ENCODE measurements at places on chromosomes 6 and 20. TPM values are rescaled to one million over a fixed set of nuclear protein-coding genes. Genes with fewer than 3 reads are reported as not detected.

- no peak for DNase-seq
- no peak overlapping the region for H3K27ac ChIP-seq
- H3K27me3 ChIP-seq = no peaks in the 10 kb centered on the region
Measured at GRCh38 chr6:29232725-29233124, 62.0 kb downstream of the OR2J2 start.

- no peak for DNase-seq
- H3K27ac ChIP-seq = no peak overlapping the region
- H3K4me1 ChIP-seq = no peaks in the 10 kb centered on the region
- no peak overlapping the region for H3K4me3 ChIP-seq
- H3K27me3 ChIP-seq = no peaks in the 10 kb centered on the region
- H3K36me3 ChIP-seq = no peaks in the 10 kb centered on the region
Measured at GRCh38 chr6:110778333-110778732, 36.9 kb downstream of the CDK19 start.

Gene GUCA1A
- not detected for total RNA-seq

Gene SLC35B2
- total RNA-seq = 25.3 TPM

Measured in sigmoid colon (tissue), 7 donors.